Natural killer cell (primary cell): ENCODE measurements at places on chromosomes 4 and X. TPM values are rescaled to one million over a fixed set of nuclear protein-coding genes. Genes with fewer than 3 reads are reported as not detected.

- no peaks in the 10 kb centered on the region for H3K27me3 ChIP-seq
- peaks cover 7% of the 10 kb centered on the region for H3K4me1 ChIP-seq
- peak overlapping the region; percentile 60 for H3K27ac ChIP-seq
These were observed 60.4 kb upstream of the PLAC8 start for GRCh38 chr4:83174844-83175414.

GRCh38 chr4:118718511-118719170 lies 33.4 kb downstream of the METTL14 start:
- H3K27me3 ChIP-seq = no peaks in the 10 kb centered on the region
- DNase-seq = no peak
- H3K27ac ChIP-seq = no peak overlapping the region
- H3K4me3 ChIP-seq = no peak overlapping the region
- peaks cover 11% of the 10 kb centered on the region for H3K36me3 ChIP-seq

DNA sequence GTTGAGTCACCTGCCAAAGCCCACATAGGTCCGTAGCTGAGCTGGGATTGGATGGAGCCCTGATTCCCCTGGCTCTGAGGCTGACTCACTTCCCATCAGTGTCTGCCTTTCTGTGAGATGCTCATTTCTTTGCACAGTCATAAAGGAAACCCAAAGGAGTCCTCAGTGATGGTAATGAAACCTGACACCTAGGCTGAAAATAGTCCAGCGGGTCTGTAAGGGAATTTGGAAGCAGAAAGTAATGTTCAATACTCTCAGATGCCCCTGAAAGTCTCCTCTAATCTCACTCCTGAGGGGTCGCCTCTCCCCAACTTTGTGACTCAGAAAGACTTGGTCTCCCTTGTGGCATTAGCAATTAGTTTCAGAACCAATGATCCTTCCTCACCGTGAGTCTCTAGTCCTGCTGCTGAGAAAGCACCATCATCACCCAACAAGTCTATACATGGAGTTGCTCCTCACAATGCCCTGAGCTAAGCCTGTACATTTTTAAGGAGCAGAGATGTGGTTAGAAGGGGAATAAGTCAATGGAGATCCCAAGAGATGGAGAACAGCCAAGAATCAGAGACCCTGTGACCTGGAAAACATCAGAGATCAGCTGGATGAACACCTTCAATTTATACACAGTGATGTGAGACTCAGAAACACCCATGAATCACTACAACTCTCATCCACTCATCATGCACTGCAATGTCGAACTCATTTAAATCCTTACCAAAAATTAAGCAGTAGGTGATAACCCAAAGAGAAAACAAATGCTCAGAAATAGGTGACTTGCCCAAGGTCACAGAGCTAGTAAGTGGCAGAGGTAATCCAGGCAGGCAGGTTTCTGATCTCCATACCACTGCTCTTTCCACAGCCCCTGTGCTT lies 219.0 kb upstream of the CPEB2 start:
- H3K36me3 ChIP-seq = no peaks in the 10 kb centered on the region
- no peak for DNase-seq
- no peak overlapping the region for H3K4me3 ChIP-seq
- H3K27ac ChIP-seq = no peak overlapping the region

DNA sequence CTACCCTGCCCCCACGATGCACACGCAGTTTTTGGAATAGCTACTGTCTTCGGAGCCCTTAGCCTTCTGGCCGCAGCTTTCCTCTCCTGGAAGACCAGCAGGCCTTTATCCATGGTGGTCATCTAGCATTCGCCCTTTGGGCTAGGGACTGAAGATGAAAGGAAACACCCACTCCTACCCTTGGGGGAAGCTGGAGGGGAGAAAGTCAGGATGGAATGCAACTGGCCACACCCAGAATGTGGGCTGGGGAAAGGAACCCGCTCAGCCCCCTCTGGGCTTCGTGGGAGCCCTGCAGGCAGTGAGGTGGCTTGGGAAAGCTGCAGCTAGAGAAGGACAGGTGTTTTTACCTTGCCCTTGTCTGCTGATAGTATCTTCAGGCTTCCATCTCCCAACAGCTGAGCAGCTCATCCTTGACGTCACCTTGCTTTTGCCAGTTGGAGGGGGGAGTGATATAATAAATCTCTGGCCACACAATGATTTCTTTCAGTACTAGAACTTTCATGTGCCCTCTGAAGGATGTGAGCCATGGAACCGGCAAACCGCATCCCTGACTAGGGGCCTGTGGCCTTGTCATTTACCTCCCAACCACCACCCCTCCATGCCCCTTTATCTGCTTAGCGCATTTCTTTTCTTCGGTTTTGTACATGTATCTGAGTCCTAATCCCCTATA lies 59.0 kb downstream of the ELF4 start:
- no peak for DNase-seq
- H3K4me1 ChIP-seq = no peaks in the 10 kb centered on the region
- H3K27me3 ChIP-seq = no peaks in the 10 kb centered on the region
- H3K27ac ChIP-seq = no peak overlapping the region
- peaks cover 23% of the 10 kb centered on the region for H3K36me3 ChIP-seq

MAGEA4 gene
- total RNA-seq = not detected

NPY2R gene
- not detected for total RNA-seq

IGSF1 gene
- not detected for total RNA-seq

- no peak overlapping the region for H3K27ac ChIP-seq
- H3K36me3 ChIP-seq = no peaks in the 10 kb centered on the region
- no peak overlapping the region for H3K4me3 ChIP-seq
- no peak for DNase-seq
- H3K27me3 ChIP-seq = peaks cover 3% of the 10 kb centered on the region
- peaks cover 51% of the 10 kb centered on the region for H3K4me1 ChIP-seq
These were observed 3.8 kb downstream of the MTM1 start for GRCh38 chrX:150572206-150572605.

DNA sequence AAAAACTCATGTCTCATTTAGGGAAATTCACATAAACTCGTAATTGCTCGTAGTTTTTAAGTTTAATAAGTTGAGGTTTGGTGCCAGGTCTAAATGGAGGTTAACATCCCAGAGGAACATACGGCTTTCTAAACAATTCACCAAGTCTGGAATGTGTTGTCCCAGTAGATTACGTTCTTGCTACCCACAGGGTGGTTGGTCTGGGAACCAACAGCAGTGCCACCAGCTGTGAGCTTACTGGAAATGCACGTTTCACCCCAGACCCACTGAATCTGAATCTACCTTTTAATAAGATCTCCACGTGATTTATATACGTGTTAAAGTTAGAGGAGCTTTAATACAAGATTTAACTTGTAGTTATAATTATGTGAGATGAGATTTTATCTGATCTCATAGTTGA lies 134.3 kb downstream of the BMPR1B start:
- H3K36me3 ChIP-seq = no peaks in the 10 kb centered on the region
- no peak overlapping the region for H3K4me3 ChIP-seq
- no peaks in the 10 kb centered on the region for H3K4me1 ChIP-seq
- no peak overlapping the region for H3K27ac ChIP-seq
- no peaks in the 10 kb centered on the region for H3K27me3 ChIP-seq
- no peak for DNase-seq

DNA sequence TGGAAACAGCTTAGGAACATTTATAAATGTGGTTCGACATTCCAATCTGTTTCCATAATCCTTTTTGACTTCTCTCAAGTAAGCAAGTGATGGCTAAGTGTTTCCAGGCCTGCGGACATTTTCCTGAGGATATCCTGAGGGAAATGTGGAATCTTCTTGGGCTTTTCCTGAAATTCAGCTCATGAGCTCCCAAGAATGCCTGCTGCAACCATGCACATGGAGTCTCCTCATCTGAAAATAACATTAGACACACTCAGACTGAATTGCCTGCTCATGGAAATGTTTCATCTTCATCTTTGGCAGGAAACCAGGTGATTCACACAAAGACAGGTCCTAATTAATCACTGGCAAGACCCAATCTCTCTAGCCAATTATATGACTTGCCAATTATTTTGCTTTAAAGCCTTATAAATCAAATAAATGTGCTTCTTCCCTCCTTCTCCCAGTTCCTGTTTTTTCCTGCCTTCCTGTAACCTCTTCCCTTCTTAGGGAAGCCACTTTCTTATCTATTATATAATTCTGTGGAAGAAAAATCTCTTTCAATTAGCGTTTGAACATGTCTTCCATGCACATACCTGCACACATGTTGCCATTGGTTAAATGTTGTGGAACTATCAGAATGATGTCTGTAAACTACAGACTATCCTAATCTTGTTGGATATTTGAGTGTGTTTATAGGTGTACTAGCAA lies 104.6 kb upstream of the MXRA5 start:
- no peak for DNase-seq
- H3K4me3 ChIP-seq = no peak overlapping the region
- no peak overlapping the region for H3K27ac ChIP-seq
- no peaks in the 10 kb centered on the region for H3K4me1 ChIP-seq
- no peaks in the 10 kb centered on the region for H3K36me3 ChIP-seq

CT45A2 gene
- total RNA-seq = not detected

- H3K4me1 ChIP-seq = peaks cover 6% of the 10 kb centered on the region
- H3K27me3 ChIP-seq = peaks cover 1% of the 10 kb centered on the region
- H3K4me3 ChIP-seq = no peak overlapping the region
- H3K27ac ChIP-seq = peak overlapping the region; percentile 24
These were observed 162.1 kb downstream of the SMIM20 start for GRCh38 chr4:26076000-26076587.
